ENCODE measurements at places on chromosomes 5 and 9. TPM values are rescaled to one million over a fixed set of nuclear protein-coding genes. Genes with fewer than 3 reads are reported as not detected.

The SLC46A2 gene
- 0.94 TPM for total RNA-seq

The ALG2 gene
- 24.5 TPM for total RNA-seq

The SLC27A6 gene
- total RNA-seq = not detected

The HINT1 gene
- total RNA-seq = 201 TPM

The MARVELD2 gene
- total RNA-seq = 0.10 TPM

The EDIL3 gene
- 0.10 TPM for total RNA-seq

The TUSC1 gene
- total RNA-seq = 0.52 TPM

The SPTAN1 gene
- total RNA-seq = 200 TPM

The FOXI1 gene
- total RNA-seq = 0.10 TPM

The WASHC1 gene
- total RNA-seq = 2.8 TPM

The PCDHAC1 gene
- not detected for total RNA-seq

The GRAMD2B gene
- total RNA-seq = 6.9 TPM

The MLANA gene
- 0.10 TPM for total RNA-seq

The HTR4 gene
- not detected for total RNA-seq

The KIF4B gene
- total RNA-seq = not detected

The NUTM2G gene
- total RNA-seq = not detected

Measured in mononuclear cell (primary cell).